ENCODE measurements at places on chromosomes 11 and 22.

DNA sequence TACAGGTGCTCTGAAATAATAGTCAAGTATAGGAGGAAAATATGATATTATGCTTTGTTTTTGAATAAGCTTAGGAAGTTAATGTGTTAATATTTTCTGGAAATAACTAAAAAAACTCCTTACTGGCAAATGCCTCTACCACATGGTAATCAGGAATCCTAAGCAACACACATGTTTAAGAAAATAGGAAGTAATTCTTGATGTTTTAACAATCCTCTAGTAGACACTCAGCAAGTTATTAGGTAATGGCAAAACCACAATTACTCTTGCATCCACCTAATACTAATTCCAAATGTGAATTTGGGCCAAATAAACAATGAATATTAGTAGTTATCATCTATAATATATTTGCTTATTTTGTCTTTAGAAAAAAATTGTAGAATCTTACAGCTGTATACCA is 53.6 kb downstream of the SLC35F2 start:
- no peak for DNase-seq

- DNase-seq = no peak
Observed at GRCh38 chr11:64382586-64382985, 23.6 kb downstream of the RPS6KA4 start.

- no peak for DNase-seq
Observed at GRCh38 chr11:114154271-114155047, 94.9 kb downstream of the ZBTB16 start.

DNA sequence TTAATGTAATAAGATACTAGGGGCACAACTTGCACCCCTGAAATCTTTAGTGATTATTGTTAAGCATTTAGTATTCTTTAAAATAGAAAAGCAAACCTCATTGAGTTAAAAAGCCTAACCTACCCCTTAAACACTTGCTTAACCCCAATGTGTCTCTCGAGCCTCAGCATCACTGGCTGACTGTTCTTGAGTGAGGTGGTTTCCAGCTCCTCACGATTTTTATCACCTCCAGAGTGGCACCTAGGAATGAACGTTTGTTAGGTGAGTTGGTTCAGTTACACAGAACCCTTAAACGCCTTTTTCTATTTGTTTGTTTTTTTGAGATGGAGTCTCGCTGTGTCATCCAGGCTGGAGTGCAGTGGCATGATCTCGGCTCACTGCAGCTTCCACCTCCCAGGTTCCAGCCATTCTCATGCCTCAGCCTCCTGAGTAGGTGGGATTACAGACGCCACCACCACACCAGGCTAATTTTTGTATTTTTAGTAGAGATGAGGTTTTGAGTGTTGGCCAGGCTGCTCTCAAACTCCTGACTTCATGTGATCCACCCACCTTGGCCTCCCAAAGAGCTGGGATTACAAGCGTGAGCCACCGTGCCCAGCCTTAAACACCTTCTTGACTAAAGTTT is 13.7 kb downstream of the YWHAH start:
- DNase-seq = no peak

DNA sequence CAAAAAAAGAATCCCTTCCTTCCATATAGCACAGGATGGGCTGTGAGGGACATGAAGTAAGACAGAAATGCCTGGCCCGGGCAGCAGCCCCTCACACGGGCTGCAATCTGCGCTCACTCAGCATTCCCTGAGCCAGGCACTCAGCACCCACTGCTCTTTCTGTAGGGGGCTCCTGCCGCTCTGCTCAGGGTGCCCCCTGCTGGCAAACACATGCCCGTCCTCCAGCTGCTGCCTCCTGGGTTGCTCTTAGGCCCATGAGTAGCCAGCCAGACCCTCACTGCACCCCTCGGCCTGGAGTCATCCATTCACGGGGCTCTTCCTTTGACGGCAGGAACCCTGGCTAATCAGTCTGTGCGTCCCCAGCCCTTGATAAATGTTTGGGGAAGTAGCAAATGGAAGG is 6.9 kb downstream of the MCAT start:
- no peak for DNase-seq

- no peak for DNase-seq
Observed at GRCh38 chr22:49724030-49724892, 103.4 kb downstream of the BRD1 start.

DNA sequence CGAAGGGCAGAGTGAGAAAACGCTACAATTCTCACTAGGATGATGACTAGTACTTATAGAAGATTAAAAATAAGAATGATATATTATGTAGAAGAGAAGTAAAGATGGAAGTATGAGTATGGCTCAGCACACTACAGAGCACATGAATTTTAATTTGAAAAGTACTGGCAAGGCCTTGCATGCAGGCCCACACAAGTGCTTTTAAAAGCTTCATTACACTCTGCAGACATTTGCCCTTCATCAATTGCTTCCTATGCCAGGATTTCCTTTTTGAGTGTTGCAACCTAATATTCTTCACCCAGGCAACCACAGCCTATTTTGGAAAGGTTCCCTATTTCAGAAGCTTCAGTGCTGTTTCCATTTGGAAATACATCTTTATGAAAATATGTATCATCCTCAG is 81.1 kb downstream of the LARGE2 start:
- no peak for DNase-seq

- no peak for DNase-seq
Observed at GRCh38 chr22:27883656-27884350, 35.3 kb downstream of the PITPNB start.

- DNase-seq = no peak
Observed at GRCh38 chr11:70111269-70112016, 33.3 kb downstream of the ANO1 start.

DNA sequence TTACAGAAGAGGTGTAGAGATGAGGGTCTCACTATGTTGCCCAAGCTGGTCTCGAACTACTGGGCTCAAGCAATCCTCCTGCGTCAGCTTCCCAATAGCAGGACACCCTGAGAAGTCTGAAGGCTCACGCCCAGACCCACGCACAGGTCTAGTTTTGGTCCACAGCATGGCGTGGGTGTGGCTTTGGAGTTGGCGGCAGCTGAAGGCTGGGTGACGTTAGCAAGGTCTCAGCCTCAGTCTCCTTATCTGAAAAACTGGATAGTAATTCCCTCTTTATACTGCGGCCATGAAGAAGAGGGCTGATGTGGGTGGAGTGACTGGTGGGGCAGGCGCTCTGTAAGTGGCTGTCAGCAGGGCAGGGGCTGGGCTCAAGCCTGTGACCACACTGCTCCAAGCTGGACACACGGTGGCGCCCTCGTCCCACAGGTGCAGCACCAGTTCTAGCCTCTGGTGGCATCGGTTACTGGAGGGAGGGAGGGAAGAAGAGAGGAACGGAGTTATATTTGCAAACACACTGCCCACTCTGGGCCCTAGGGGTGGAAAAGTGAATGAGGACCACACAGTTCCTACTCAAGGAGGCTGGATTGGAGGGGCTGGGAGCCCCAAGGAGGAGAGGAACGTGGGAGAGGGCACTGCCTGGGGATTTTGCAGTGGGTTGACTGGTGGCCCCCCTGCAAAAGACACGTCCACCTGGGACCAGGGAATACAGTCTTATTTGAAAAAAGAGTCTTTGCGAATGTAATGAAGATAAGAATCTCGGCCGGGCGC is 19.6 kb upstream of the CARD10 start:
- peak; percentile 86 for DNase-seq

- no peak for DNase-seq
Observed at GRCh38 chr22:31544481-31545480, 48.4 kb downstream of the SFI1 start.

GRCh38 chr22:49934160-49934890 is 15.9 kb downstream of the CRELD2 start:
- DNase-seq = no peak

- no peak for DNase-seq
Observed at GRCh38 chr11:117997406-117997805, 11.2 kb downstream of the IL10RA start.

GRCh38 chr11:96017856-96018255 is 93.9 kb upstream of the MTMR2 start:
- DNase-seq = no peak

DNA sequence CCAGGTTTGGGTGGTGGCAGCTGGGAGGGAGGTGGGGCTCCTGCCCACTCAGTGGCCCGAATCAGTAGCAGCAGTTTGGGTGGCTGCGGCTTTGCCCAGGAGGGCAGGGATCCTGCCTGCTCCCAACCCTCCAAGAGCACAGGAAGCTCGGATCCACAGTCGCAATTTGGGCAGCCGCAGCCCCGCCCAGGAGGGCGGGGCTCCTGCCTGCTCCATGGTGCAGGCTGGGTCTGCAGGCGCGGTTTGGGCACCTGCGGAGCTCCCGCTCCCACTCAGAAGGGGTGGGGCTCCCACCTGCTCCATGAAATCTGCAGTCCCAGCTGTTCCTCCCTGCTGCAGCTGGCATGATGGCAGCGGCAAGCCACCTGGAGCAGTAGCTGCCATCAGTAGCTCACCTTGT is 38.1 kb upstream of the CALCB start:
- peak; percentile 22 for DNase-seq

DNA sequence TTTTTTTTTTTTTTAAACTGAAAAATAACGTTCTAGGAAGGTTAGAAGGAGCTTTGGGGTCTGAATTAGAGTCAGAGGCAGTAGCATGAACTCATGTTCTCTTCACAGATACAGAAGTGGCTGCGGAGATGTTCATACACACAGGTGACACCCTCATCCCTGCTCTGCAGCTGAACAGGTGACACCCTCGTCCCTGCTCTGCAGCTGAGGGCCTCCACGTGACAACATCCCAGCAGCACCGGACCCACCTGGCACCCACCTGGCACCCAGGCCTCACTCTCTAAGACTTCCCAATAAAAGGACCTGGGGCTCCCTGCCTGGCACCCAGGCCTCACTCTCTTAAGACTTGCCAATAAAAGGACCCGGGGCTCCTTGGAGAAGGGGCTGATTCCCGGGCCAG is 19.8 kb downstream of the DRD4 start:
- DNase-seq = no peak

DNA sequence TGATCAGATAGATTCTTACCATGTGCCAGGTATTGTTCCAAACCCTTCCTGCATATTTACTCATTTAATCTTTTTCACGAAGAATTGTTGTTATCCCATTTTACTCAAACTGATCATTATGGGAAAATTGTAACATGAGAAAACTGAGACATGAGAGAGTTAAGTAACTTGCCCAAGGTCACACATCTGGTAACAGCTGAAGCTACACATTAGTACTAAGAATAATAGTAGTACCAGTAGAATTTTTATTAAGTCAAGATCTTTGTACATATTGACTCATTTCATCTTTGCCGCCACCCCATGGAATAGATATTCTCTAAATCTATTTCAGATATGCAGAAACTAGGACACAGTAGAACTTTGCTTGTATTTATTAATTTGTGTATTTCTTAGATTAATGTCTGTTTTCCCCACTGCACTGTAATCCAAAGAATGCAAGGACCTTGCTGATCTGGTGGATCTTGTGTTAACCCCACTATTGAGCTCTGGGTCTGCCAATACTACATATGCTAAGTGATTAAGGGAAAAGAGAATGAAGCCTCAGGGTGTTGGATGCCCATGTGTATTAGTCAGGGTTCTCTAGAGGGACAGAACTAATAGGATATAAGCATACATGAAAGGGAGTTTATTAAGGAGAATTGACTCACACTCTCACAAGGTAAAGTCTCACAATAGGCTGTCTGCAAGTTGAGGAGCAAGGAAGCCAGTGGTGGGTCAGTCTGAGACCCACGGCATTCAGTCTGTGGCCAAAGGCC is 72.8 kb downstream of the PARVA start:
- DNase-seq = no peak

- peak; percentile 20 for DNase-seq
Observed at GRCh38 chr11:5476186-5476819, 12.2 kb upstream of the OR52D1 start.

GRCh38 chr11:88359541-88359940 is 22.0 kb upstream of the CTSC start:
- DNase-seq = no peak

DNA sequence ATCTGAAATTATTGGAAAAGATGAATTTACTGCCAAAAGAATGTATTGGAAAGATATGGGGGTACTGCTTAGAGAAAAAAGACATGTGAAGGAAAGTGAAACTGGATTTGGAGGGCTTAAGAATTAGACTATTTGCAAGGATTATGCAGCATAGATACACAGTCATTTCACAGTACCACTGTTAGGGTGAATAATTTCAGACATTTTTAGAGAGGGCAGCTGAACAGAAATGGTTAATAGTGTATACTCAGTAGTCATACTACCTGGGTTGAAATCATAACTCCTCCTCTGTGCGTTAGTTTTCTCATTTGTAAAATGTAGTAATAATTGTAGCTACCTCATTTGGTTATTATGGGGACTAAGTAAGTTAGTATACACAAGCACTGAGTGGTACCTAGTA is 33.0 kb downstream of the GAS2 start:
- DNase-seq = no peak

GRCh38 chr11:118008271-118008911 is 22.2 kb downstream of the IL10RA start:
- DNase-seq = no peak

DNA sequence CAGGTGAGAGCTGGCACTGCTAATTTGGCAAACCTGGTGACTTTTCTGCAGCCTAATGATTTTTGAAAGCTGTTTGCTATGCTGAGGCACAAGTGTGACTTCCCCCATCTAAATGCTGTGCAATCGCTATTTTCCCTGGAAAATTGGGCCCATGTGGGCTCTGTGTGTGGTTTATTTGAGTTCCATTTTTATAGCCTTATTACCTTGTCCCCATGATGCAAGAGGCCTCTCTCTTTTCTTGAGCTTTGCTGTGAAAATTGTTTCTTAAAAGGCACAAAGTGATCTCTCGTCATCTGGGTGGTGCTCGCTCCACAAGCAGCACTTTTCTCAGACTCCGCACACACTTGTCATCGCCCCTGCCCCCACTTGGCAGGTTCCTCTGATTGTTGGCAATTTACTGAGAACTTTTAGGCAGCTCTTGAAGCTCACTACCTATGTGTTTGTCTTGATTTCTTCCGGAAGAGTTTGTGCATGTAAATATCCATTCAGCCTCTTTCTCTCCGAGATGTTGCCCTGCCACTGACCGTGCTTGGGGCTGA is 24.9 kb downstream of the BMAL1 start:
- no peak for DNase-seq

- no peak for DNase-seq
Observed at GRCh38 chr11:128678024-128678423, 15.8 kb upstream of the FLI1 start.

DNA sequence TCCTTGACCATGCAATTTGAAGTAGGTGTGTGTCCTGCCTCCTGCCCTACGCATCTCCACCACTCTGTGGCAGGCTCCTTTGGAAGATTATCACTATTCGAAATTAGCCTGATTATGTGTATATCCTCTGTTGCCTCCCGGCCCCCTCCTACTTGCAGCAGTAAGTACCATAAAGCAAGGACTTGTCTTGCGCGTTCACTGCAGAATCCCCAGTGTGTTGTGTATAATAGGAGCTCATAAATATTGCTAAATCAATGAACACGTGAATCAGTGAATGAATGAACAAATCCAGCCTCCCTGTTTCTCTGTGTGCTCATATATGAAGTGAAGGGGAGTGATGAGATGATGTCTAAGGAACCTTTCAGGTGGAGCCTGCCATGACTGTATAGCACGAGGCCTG is 210.7 kb downstream of the DBX1 start:
- no peak for DNase-seq

GRCh38 chr22:37848587-37849088 is 581 bp upstream of the EIF3L start:
- DNase-seq = no peak
